SHP77 (cell line): ENCODE measurements at places on chromosomes 1 and 21.

GRCh38 chr1:67566803-67567377 lies 118.1 kb upstream of the GADD45A start:
- DNase-seq = no peak

GRCh38 chr1:86507935-86508582 lies 38.8 kb upstream of the CLCA4 start:
- peak; percentile 4 for DNase-seq

GRCh38 chr1:173117108-173117633 lies 66.4 kb upstream of the TNFSF18 start:
- DNase-seq = no peak

- DNase-seq = no peak
Observed at GRCh38 chr1:85484716-85485115, 19.8 kb upstream of the DDAH1 start.

- no peak for DNase-seq
Observed at GRCh38 chr1:212438831-212439237, 6.1 kb downstream of the NENF start.

GRCh38 chr1:235865565-235866204 lies 1.0 kb downstream of the LYST start:
- peak; percentile 6 for DNase-seq

GRCh38 chr1:87852410-87853161 lies 523.9 kb downstream of the LMO4 start:
- no peak for DNase-seq

- no peak for DNase-seq
Observed at GRCh38 chr1:247402120-247402675, 13.8 kb upstream of the NLRP3 start.

DNA sequence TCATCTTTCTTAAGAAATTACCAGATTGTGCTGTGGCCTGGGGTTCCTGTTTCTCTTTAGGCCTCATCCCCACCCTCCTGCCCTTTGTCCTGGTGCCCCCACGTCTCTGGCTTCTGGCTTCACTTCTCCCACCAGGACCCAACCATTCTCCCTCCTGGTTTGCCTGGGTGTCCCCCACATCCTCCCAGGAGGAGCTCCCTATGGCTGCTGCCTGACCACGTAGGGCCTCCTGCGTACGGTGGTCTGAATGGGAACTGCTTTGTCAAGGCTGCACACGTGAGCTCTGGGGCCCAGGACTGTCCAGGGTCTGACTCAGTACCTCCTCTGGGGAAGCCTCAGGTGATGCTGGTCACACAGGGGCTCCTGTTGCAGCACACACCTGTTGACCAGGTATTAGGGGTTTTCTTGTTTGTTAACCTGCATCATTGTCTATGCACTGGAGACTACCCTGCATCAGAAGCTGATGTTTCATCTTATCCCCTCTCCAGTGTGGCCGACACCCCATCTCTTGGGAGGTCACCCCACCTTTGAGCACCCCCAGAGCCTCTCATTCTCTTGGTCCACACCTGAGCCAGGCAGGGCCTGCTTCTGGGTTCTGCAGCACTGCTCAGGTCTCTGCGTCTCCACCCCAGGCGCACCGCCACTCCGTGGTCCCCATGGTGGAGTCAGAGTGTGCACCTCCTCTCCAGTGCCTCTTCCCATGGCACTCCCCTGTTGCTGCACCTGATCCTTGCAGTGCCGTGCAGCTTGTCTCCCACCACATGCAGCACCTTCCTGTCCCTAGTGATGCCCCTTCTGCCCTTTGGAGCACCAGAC lies 65.8 kb downstream of the S100B start:
- no peak for DNase-seq

DNA sequence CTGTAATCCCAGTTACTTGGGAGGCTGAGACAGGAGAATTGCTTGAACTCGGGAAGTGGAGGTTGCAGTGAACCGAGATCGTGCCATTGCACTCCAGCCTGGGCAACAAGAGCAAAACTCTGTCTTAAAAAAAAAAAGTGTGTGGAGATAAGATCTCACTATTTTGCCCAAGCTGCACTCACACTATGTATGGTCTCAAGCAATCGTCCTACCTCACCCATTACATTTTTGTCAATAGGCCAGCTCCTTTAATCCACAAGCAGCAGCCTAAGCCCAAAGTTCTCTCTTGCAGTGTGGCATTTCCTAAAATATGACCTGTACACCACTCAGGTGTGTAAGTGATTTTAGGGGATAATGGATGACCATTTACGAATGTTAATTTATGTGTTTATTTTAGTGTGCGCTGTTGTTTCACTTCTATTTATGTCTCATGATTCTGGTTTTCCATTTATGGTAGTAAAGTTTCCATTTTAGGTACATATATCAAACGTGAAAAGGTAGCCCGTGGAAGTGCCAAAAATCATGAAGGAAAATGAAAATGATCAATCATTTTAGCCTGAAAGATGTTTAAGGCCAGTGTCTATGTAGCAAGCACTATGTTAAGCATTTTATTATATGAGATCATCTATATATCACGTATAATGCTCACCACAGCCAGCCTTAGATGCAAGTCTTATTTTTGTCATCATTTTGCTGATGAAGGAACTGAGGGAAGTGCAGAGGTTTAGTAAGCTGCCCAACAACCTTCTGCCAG lies 5.6 kb downstream of the LCK start:
- DNase-seq = no peak

GRCh38 chr1:91751275-91751674 lies 134.7 kb downstream of the TGFBR3 start:
- DNase-seq = no peak

DNA sequence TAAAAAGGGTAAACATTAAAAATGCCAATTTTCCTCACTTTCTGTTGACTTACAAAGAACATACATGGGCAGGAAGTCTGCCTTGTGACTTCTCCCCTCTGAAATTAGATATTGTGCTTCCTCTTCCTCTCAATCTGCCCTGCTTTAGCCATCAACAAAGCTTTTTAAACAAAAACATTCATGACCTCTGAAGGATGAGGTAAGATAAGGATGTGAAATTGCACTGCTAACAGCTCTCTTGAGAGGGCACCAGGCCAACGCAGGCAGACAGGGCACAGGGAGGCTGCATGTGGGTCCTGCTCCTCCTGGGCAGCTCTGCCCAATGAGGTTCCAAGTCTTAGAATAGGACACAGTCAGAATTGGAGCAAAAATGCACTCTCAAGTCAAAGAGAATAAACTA lies 62.1 kb downstream of the DEGS1 start:
- no peak for DNase-seq

DNA sequence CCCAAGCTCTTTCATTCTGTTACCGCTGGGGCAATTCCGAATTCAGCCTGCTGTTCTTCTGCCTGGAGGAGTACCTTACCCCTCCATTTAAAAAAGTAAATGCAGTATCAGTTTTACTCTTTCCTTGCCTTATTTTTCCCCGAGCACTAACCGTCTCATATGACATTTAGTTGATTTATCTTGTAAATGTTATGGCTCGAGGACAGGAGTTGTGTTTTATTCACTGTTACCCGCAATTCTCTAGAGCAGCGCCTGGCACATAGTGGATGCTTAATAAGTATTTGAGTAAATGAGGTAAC lies 425 bp upstream of the TADA1 start:
- DNase-seq = no peak

- DNase-seq = no peak
Observed at GRCh38 chr1:200496937-200497336, 87.1 kb upstream of the ZNF281 start.

DNA sequence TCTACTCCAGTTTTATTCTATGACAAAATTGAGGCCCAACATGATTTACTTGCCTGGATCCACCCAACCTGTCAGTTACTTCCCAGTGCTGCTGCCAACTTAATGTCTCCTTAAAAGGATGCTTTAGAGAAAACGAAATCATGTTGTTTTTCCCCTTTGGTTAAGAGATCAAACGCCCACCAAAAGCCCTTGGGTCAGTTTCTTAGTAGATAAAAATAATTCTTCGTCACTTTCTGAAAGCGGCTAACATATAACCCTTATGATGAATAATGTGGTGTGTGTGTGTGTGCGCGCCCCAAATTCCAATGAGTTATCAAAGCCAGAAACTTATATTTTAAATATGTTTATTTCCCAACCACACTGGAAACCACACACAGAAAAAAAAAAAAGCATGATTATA lies 52.7 kb upstream of the LGALS8 start:
- no peak for DNase-seq

DNA sequence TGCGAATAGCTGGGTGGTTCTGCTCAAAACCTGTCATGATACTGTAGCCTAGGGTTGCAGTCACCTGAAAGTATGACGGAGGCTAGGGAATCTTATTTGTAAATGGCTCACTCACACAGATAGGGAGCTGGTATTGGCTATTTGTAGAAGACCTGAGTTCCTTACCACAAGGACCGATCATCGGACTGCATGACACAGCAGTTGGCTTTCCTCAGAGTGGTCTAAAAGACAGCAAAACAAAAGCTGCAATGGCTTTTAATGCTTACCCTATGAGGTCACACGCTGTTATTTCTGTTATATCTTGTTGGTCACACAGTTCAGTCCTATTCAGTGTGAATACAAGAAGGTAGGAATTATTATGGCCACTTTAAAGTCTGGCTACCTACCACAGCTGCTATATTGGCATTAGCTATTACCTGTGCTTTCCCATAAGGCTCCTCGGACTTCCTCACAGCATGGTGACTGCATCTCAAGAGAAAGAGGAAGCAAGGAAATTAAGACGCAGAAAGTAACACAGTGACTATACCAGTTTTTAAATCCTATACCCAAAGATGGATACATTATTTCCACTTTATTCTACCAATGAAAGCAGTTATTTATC lies 68.4 kb upstream of the LRRC7 start:
- DNase-seq = no peak

- DNase-seq = no peak
Observed at GRCh38 chr1:15455522-15455921, 1.0 kb upstream of the CELA2A start.

GRCh38 chr1:181992072-181992471 lies 69.4 kb downstream of the ZNF648 start:
- no peak for DNase-seq

DNA sequence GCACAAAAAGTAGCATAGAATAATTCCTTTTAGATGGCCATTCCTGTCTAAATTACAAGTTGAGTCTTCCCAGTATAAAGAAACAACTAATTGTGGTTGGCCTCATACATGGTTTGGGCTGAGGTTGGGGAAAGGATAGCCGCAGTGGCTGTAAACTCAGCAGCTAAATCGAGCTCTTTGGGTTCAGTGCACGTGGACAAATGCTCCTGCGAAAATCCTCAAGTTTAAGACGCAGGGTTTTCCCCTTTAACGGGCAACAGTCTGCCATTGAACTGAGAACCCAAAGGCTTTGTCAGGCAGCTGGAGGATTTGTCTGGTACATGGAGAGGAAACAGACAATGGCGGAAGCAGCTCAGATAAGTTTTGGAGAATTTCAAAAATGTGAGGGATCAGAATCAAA lies 331.9 kb downstream of the TGFB2 start:
- no peak for DNase-seq

DNA sequence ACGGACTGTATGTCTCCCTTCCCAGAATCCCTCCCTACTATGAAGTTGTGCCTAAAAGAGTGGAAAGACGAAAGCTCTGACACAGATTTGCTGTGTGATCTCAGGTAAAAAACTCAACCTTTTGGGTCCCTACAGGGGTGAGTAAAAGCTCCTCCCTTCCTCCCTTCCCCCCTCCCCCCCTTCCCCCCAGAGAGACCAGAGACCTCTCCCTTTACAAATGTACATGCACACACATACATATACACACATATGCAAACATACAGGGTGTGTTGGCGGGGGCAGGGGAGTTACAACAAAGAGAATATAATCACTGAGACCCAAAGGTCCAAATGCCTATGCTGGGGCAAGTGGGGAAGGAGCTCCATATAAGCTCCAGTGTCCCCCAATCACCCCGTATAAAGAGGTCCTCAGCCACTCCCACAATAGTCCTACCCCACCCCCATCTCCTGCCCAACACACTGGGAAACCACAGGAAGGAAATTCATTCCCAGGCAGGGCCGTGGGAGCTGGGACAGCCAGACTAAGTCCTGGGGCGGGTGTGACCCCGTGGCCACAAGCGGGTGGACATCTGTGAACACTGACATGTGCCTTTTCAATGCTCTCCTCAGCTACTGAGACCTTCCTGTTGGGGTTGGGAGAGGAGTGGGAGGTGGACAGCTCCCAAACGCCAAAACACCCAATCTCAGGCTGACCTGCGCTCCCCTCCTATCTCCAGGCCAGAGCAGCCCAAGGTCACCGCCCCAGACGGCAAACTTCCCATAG lies 2.0 kb downstream of the MEF2D start:
- no peak for DNase-seq

DNA sequence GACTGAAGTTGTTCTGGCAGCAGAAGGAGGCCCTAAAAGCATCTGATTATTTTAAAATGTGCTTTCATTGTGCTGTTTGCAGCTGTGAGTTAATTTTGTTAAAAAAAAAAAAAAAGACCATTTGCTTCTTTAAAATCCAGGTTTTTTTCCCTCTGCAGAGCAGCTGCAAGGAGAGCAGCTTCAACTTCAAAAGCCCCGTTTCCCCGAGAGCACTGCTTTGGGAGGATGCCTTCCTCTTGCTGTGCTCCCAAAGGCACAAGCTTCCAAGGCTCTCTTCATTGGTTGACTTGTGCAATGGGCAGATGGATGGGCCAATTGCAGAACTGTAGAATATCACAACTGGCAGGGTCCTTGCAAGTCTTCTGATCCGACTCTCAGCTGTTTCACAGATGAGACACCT lies 459.2 kb upstream of the PKN2 start:
- no peak for DNase-seq
